DMS153 (cell line): ENCODE measurements at places on chromosomes 2 and 18.

GRCh38 chr2:133817680-133818566, 249.7 kb upstream of the NCKAP5 start:
- no peak for DNase-seq

DNA sequence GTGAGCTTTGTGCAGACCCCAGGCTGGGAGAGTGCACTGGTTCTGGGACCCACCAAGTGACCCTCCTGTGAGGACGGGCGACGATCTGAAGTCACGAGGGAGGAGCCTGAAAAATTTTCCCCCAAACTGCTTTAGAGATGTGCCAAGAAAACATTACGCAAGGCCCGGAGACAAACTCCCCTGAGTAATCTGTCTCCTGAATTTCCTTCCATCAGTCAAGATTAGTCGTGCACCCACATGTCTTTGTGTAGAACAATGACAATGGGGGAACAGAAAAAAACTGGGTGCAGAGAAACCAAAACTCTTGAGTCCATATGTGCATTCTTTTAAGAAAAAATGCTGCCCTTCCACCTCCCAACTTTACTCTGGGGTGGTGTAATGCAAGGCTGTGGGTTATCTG, 12.6 kb upstream of the NCK2 start:
- no peak for DNase-seq

DNA sequence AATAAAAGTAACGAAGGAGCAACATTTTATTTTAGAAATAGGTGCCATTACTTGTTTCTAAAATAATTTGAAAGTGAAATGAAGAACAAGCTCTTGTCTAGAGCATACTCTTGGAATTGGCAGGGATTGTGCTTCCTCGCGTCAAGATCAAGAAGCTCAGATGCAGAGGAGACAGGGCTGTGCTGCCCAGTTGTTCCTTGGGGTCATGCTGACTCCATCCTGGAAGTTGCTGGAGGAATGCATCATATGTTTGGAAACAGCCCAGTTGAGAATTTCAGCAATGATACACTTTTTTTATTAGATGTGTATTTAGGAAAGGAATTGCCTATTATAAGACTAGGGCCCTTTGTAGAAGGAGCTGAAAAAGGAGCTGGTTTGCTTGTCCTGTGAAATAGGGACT, 17.2 kb downstream of the LTBP1 start:
- DNase-seq, result no peak

DNA sequence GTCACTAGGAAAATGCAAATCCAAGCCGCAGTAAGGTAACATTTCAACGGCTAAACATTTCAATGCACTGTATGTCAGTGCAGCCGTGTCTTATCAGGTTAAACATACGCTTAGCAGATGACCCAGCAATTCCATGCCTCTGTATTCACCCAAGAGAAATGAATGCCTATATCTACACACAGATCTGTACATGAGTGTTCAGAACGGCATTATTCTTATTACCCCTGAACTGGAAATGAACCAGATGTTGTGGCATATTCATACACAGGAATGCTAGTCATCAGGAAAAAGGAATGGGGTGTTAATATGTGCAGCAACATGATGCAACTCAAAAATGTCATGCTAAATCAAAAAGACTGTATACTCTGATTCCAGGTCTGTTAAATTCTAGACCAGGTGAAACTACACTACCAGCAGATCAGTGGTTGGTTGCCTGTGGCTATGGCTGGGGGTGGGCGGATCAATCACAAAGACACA, 80.4 kb upstream of the RPL31 start:
- no peak for DNase-seq

- DNase-seq, result no peak
Measured at GRCh38 chr2:42096869-42097591, 49.2 kb downstream of the PKDCC start.

GRCh38 chr2:231928481-231928880, 2.3 kb upstream of the NPPC start:
- DNase-seq, result no peak

DNA sequence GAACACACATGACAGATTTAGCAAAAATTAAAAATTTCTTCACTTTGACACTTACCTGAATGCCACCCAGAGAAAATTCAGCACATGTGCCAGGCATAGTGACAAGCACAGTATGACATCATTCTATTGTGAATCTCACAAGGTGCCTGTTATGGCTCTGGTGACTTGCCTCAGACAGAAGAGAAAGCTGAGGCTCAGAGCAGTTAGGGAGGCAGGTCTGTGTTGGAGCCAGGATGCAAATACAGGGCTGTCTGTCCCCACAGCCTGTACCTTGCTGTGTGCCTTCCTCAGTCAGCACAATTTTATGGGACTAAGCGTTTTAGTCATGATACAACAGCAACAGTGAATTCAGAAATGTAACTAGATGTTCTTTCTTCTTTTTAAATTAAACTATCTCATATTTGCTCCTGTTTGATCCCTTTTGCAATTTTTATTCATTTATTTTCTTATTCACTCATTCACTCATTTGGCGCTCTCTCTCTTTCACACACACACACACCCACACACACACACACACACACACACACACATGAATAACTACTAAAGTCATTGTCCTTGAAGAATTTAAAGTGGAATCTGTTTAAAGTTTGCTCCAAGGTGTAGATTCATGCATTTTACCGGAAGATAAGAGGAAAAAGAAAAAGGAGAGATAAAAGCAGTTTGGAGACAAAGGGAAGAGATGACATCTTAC, 37.9 kb upstream of the CTAGE1 start:
- DNase-seq, result no peak

DNA sequence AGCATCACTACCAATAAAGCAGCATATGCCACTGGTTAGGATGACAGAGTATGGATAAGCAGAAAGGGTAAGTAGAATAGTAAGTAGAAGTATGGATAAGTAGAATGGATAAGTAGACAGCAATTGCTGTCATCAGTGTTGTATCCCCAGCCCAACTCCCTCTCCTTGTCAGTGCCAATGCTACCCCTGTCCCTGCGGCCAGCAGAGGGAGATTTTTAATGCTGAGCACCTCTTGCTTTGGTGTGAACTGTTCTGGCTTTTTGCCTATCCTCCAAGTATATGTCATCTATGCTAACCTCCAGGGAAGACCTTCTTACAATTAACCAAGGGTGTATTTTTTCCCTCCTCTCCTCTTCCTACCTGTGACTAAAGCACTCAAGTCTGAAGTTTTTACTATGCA, 136.7 kb upstream of the SPHKAP start:
- DNase-seq, result peak; percentile 60

DNA sequence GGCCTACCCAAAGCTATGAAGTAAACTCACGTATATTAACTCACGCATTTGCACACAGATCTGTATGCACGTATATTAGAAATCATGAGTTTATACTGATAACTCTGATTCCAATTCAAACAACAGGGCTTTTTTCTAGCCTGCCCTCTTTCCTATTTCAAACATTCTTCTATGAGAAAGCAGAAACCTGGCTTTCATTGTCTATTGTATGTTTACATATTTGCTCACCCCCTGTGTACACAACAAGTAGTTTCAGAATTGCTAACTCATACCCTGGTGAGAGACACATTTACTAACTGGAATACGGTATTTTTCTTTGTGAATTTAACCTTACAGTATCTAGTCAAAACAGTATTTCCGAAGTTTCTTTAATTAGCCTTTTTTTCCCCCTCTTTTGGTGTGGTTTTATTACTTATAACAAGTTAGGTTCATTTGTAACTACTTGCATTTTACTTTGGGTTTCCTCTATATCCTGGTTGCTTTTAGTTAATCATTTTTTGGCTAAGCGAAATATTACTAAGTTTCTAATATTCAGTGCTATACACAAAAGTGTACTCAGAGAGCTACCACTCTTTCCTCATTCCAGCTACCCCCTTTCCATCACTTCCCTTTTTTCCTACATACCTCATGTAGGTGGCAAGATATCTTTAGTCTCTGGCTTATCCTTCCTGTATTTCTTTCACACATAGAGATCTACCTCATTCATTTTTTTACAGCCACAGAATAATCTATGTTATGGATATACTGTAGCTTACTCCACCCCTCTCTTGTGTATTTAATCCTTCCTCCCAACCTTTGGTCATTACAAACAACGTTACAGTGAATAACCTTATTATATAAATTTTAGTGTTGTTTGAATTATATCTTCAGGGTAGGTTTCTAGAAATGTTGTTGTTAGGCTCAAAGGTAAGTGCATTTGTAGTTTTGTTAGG, 112.7 kb upstream of the BCL2L11 start:
- no peak for DNase-seq

GRCh38 chr18:77203851-77204250, 45.8 kb upstream of the GALR1 start:
- DNase-seq, result no peak

DNA sequence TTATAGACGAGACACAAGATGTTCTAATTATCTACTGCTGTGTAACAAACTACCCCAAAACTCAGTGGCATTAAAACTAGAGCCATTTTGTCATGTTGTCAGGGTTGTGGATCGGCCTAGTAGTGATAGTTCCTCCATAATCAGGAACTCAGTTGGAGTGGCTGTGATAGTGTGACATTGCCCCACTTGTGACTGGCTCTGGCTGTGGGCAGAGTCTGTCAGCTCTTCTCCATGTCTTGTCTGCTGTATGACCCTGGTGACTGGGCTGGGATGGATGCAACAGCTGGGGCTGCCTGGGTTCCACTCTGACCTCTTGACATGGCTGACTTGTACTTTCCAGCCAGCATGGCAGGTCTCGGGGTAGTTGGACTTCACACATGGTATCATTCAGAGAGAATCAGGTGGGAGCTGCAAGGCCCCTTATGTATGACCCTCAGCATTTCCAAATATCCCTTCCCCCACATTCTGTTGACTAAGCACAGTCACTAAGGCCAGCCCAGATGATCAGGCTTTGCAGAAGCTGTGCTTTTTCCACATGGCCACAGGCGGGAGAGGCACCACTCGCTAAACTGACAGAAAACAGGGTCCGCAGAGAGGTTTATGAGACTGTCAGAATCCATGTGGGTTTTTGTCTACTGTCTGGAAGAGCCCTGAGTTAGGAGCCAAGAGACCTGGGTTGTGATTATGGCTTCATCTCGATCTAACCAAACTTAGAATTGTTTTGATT, 50.3 kb downstream of the SETBP1 start:
- no peak for DNase-seq

DNA sequence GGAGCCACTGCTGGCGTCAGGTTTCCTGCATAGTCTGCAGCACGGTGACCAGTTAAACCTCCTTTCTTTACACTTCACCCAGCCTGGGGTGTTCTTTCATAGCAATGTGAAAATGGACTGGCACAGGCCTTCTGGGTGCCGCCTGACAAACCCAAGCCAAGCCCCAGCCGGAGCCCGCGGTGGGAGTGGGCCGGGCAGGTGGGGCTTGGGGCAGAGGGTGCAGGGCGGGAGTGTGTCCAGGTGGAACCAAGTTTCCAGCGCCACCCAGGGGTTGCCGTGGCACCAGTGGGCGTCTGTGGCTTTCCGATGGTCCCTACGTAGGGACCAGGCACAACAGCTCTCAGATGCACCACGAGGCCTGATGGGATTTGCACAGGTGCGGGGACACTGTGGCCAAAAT, 75.8 kb downstream of the RTP5 start:
- no peak for DNase-seq

DNA sequence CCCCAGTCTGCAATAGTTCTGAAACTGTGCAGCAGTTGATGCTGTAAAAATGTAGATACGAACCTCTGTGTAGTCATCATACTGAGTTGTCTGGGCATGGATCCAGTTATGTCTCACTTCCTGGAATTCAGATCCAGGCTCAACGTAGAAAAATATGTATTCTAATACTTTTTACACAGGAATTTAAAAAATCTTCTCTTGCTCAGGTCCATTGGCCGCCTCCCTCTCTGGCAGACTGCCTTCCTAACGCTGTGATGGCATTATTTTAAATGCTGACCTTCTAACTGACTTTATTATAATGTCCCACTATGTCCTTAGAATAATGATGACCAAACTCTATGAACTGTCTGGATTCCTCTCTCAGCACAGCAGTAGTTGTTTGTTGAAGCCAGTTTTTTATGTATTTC, 119.6 kb downstream of the FEZ2 start:
- no peak for DNase-seq

GRCh38 chr2:13917958-13918357, 714.6 kb upstream of the LRATD1 start:
- no peak for DNase-seq

- no peak for DNase-seq
Measured at GRCh38 chr2:86615596-86615995, 8.1 kb downstream of the RNF103 start.

DNA sequence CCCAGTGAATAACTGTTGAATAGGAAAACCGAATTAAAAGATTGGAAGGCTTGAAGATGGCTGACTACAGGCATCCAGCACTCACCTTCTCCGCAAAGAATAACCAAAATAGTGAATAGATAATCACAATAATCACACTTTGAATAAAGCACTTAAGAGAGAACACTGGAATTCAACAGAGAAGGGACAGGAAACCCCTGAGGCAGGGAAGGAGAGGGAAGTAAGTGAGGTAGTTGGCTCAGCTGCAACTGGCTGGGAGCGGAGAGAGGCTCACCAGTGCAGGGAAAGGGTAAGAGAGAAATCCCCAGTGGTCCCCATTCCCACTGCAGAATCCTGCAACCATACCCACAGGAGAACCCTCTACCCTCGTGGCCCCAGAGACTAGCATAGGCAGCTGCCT, 246.6 kb upstream of the NCKAP5 start:
- DNase-seq, result no peak

- no peak for DNase-seq
Measured at GRCh38 chr2:71466301-71467179, 13.2 kb downstream of the DYSF start.

- DNase-seq, result no peak
Measured at GRCh38 chr2:241109210-241110088, 7.4 kb upstream of the MTERF4 start.
